ENCODE measurements at places on chromosomes 1 and 21. TPM values are rescaled to one million over a fixed set of nuclear protein-coding genes. Genes with fewer than 3 reads are reported as not detected.
A peak's percentile ranks its signal among the peaks of the same experiment; 100 is the strongest.

Gene FMOD
- total RNA-seq, result not detected

Gene CPT2
- 12.7 TPM for total RNA-seq

Gene RIPK4
- total RNA-seq, result 1.8 TPM

DNA sequence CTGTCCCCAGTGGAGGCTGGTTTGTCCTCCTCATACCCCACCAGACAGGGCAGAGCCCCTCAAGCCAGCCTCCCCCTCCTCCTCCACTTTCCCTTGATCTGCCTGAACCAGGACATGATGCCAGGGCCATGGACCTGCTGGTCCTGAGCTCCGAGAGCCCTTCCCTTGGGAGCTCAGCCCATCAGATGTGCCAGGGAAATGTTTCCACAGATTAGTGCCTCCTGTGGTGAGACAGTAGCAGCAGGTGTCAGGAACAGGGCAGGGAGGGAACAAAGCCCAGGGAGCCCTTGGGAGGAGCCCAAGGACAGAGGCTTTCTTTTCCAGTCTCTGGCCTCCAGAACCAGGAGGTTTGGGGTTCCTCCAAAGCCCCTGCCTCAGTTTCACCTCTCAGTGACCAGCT lies 14.6 kb upstream of the SLC41A1 start:
- DNase-seq, result no peak

DNA sequence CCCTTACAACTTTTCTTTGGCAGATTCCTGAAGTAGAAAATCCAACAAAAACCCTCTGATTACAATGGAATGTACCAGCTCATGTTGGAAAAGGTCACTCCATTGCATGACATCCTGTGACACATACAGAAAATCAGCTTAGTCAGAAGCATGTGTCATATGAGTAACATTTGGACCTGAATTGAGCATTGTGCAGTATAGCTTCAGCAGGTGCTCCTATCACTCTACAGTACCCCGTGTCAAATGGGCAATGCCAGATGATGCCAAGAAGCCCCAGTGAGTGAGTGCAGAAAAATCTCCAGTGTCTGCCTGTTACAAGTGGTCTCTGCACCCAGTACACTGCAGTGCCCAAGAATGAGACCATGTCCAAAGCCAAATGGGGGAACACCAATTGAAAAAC lies 129.7 kb upstream of the RUNX1 start:
- peak; percentile 56 for DNase-seq

DNA sequence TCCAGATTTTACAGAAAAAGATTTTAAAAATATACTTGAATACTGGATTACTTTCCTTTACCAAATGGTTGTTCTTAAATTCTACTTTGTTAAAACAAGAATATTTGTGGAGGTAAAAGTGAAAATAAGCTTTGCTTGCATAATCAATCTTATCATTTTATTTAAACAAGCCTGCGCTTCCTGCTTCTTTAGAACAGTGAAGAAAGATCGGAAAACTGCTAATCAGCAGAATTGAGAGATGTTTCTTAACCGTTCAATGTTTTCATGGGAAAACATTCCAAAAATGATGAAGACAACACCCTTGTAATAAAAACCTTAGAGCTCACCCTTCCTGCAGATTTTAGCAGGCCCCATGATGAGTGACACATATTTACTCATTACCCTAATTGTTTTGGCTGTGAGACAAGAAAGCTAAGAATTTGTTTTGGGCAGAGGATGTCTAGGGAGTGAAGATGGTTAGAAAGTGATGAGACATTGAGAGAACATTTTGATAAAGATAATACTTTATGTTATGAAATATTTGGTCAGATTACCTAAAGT lies 72.6 kb downstream of the TPR start:
- no peak for DNase-seq

- DNase-seq, result no peak
Observed at GRCh38 chr1:29502225-29502910, 266.0 kb downstream of the PTPRU start.

Gene CELA2A
- not detected for total RNA-seq

DNA sequence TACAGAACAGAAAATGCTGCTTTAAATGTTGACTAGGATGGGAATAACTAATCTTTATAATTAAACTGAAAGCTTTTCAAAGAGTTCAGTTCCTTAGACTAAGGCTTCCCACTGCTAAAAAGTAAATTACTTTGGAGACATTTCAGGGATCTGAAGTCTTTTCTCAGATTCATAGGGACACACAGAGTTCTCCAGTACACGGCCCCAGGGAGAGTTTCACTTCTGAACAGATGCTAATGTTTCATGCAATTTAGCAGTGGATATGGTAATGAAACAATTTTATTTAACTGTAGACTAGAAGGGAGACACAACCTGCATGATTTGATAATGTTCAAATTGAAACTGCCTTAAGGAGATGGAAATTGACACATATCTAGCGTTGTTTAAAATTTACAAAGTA lies 1282.6 kb downstream of the NCAM2 start:
- no peak for DNase-seq

GRCh38 chr1:151915061-151915686 lies 5.9 kb upstream of the THEM4 start:
- DNase-seq, result no peak

GRCh38 chr1:117142200-117142599 lies 20.7 kb upstream of the TRIM45 start:
- peak; percentile 90 for DNase-seq

GRCh38 chr1:2170211-2170610 lies 24.4 kb downstream of the FAAP20 start:
- DNase-seq, result no peak

Gene RUNX1
- total RNA-seq, result 84.6 TPM

Gene FOXO6
- 1.2 TPM for total RNA-seq

- DNase-seq, result no peak
Observed at GRCh38 chr21:27366646-27367235, 399.9 kb upstream of the ADAMTS5 start.

DNA sequence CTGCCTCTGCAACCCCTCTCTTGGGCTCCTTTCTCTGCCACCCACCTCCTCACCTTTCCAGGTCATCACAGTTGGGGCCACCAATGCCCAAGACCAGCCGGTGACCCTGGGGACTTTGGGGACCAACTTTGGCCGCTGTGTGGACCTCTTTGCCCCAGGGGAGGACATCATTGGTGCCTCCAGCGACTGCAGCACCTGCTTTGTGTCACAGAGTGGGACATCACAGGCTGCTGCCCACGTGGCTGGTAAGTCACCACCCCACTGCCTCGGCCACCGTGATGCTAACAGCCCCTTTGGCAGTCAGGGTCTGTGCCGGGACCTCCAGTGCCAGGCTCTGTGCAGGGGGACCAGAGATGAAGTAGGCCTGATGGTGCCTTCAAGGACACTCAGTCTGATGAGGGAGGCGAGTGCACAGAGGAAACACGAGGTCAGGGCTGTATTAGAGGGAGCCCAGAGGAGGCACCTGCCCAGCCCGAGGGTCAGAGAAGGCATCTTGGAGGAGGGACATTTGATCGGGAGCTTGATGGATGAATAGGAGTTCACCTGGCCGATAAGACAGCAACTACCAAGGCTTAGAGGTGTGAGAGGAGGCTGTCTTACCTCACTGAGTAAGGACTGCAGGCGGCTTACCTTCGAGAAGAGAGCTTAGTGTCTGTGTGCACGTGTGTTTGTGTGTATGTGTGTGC lies 18.1 kb downstream of the PCSK9 start:
- no peak for DNase-seq

- no peak for DNase-seq
Observed at GRCh38 chr1:207884266-207885029, 26.5 kb downstream of the CD34 start.

- no peak for DNase-seq
Observed at GRCh38 chr1:224535641-224536040, 80.5 kb upstream of the CNIH3 start.

DNA sequence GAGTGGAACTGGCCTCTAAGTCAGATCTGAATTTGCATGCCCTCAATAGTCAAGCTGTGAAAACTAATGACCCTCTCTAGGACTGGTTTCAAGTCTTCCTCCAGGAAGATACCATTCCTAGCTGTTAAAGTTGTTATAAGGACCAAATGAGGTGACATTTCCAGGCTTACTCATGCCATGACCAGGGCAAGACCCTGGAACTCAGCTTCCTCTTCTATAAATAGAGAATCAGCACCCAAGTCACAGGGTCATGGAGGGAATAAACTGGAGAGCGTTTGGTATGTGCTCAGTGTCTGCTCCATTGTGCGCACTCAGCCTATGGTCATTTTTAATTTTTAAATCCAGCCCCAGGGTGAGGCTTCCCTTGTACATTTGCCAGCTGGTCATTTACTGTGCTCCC lies 2.5 kb downstream of the S100A9 start:
- DNase-seq, result no peak

GRCh38 chr1:75710832-75711231 lies 13.7 kb upstream of the ACADM start:
- no peak for DNase-seq

Data from astrocyte (in vitro differentiated cells and primary cell).